ENCODE measurements at places on chromosomes 1 and 21.

DNA sequence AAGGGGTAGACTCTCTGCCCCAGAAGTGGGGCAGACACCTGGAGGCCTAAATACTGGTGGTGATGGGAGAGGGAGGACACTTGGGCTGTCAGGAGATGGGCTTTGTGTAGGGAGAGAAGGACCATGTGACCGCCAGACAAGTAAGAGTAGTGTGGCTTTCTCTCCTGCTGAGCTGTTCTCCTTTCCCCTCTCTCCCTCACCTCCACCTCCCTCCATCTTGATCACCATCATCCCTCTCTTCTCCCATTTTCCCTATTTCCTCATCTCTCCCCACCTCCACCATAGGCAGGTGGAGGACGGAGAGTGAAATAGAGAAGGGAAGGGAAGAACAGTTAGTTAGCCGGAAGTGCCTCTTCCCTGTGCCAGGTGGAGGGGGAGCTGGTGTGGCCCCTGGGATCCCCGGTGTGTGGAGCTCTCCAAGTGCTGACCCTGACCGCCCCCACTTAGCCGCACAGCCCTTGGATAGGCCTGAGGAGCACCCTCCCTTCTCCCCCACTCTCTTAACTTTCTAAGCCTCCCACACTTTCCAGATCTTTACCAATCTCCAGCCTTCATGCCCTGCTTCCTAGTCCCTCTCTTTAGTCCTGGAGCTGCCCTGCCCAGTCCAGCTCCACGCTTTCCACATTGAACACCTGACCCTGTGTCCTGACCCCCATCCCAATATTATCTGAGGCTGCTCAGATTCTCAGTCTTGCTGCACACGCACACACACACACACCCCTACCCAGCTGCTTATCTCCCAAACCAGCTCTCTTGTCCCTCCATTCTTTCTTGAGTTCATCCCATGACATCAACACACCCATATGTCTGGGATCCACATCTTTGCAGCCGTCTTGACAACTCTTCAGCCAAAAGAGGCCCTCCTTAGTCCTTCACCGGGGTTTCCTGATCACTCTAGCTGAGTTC, 1.5 kb downstream of the CELF3 start:
- DNase-seq: no peak

GRCh38 chr1:10339815-10340214, 59.0 kb upstream of the PGD start:
- no peak for DNase-seq

DNA sequence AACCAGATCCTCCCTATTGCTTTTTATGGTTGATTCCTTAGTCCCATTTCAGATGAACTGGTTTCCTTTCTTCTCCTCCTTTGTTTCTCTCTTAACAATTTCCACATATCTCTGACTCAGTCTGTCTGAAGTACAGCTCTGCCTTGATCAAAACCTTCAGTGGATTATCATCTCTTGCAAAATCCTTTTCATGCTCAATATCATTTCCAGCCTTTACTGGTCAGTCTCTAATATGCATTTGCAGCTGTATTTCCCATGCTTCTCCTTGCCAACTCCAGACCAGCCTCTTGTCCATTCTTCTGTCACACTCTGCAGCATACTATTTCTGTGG, 72.2 kb downstream of the SNX7 start:
- DNase-seq: no peak

DNA sequence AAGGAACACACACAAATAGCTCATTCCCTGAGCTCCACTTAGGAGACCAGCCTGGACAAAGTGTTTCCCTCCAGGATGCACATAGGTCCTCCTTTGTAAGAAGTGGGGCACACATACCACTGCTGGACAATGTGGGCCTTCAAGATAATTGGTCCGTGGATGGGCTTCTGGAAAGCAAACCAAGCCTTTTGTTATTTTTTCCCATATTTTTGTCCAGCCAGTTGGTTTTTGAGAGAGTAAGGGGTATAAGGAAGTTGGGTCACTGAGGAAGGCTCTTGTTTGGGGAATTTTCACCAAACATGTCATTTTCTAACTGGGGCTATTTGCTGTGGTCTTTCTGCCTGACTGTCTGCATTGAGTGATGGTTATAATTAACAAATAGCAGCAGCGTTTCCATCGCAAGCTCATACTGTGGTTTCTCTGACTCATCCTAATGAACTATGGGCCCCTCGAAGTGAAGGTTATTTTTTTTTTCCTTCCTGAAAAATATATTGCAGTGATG, 306.3 kb upstream of the DUSP10 start:
- DNase-seq: no peak

Data from stimulated activated CD8-positive, alpha-beta memory T cell treated with anti-CD3 and anti-CD28 coated beads, Interleukin-7, amount 100 ng/mL, for 24 hours (primary cell).